Activated T-cell treated with anti-CD3 and anti-CD28 coated beads, Interleukin-2, amount 50 U/mL, for 48 hours (primary cell): ENCODE measurements at places on chromosomes 16 and 17.

GRCh38 chr17:42135664-42136653 lies 13.4 kb downstream of the HSPB9 start:
- DNase-seq: no peak

- no peak for DNase-seq
These were observed 53.4 kb downstream of the ACTG1 start for GRCh38 chr17:81459224-81459623.

GRCh38 chr17:42167807-42168206 lies 13.0 kb upstream of the RAB5C start:
- DNase-seq: no peak

GRCh38 chr16:28830531-28830930 lies 7.7 kb downstream of the ATXN2L start:
- DNase-seq: no peak

- DNase-seq: no peak
These were observed 92.3 kb upstream of the TMEM97 start for GRCh38 chr17:28226563-28227315.

- DNase-seq: no peak
These were observed 2.8 kb downstream of the DHRS7C start for GRCh38 chr17:9788601-9789000.
